ENCODE measurements at places on chromosomes 16 and 17. TPM values are rescaled to one million over a fixed set of nuclear protein-coding genes. Genes with fewer than 3 reads are reported as not detected.

Gene CA5A
- not detected for polyA plus RNA-seq

GRCh38 chr16:67805718-67806427 lies 487 bp downstream of the RANBP10 start:
- DNase-seq = no peak

Gene APOH
- 6.9 TPM for polyA plus RNA-seq

- no peak for DNase-seq
These were observed 17.4 kb downstream of the MFSD6L start for GRCh38 chr17:8781776-8782175.

DNA sequence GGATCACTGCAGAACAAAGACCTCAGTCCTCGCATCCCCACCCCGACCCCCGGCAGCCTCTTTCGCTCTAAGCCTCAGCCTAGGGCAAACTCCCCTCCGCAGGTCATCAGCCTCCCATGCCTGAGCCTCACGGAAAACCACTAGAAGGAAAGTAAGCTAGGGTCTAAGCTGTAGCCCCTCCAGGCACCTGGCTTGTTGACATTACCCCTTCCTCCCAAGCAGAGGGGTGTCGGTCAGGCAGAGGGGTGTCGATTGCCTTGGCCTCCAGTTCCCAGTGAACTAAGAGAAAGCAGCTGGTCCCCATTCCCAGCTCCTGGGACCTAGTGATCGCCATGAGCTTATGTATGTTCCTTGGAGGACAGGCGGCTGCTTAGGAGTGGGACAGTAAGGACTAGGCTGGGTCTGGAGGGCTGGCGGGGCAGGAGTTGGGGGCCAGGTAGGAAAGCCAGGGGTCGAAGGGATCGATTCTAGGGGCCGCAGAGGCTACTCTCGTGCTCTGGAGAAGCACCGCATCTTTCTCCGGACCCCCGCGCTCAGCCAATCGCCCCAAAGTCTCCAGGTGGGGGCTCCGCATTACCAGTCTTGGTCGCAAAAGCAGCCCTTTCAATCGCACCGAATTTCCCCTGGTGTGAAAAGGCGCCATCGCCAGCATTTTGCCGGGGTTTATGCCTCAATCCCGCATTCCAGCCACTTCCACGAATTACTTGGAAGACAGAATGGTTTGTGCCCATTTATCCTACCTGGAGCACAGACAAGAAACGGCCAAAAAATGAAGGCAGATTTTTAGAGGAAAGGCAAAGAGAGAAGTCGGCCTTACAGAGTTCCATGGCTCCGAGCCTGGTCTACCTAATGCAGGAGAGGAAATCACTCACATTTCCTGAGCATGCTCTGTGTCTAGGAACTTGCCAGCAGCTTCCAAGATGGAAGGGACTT lies 21.3 kb upstream of the HOXB13 start:
- no peak for DNase-seq

All from A549 (cell line).